ENCODE measurements at places on chromosomes 7 and 10. TPM values are rescaled to one million over a fixed set of nuclear protein-coding genes. Genes with fewer than 3 reads are reported as not detected.

GRCh38 chr7:7702826-7703225, 15.6 kb downstream of the RPA3 start:
- DNase-seq: no peak

DNA sequence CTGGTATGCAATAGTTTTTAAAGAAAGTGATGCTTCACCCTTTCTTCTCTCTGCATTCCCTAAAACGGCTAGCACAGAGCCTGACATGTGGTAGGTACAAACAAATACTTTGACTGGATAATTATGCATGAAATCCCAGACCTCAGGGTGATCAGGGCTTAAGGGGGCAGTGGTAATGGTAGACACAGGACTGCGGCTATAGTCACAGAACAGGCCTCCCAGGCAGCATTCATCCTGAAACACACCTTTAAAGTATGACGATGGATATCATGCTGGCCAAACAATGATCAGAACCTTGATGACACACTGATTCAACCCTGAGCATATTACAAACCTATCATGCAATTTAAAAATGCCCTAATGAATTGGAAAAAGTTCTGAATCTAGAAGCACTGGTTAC, 110.8 kb downstream of the PIP4K2A start:
- DNase-seq: no peak

DNA sequence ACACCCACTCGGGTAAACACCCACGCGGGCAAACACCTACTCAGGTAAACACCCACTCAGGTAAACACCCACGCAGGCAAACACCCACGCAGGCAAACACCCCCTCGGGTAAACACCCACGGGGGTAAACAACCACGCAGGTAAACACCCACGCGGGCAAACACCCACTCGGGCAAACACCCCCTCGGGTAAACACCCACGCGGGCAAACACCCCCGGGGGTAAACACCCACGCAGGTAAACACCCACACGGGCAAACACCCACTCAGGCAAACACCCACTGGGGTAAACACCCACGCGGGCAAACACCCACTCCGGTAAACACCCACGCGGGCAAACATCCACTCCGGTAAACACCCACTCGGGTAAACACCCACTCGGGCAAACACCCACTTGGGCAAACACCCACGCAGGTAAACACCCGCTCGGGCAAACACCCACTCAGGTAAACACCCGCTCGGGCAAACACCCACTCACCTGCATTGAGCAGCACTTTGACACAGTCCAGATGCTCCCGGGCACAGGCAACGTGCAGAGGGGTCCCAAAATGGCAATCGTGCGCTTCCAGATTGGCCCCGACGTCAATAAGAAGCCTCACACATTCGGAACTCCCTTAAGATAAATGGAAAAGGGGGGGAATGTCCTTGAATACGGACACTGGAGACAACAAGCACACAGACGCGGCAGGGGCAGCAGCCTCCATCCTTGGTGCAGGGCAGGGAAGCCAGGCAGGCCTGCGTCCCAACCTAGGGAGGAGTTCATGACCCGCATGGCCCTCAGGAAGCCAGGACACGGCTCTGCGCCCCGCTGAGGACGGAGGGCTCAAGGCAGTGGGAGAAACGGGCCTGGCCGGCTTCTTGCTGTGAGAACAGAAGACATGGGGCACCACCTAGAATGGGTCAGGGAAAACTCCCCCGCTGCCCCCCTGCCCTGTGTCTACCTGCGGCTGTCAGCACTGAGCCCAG, 17.6 kb downstream of the ASB13 start:
- no peak for DNase-seq

- no peak for DNase-seq
Observed at GRCh38 chr10:19713159-19713558, 103.1 kb upstream of the PLXDC2 start.

- DNase-seq: no peak
Observed at GRCh38 chr7:54880326-54880989, 121.4 kb upstream of the SEC61G start.

DNA sequence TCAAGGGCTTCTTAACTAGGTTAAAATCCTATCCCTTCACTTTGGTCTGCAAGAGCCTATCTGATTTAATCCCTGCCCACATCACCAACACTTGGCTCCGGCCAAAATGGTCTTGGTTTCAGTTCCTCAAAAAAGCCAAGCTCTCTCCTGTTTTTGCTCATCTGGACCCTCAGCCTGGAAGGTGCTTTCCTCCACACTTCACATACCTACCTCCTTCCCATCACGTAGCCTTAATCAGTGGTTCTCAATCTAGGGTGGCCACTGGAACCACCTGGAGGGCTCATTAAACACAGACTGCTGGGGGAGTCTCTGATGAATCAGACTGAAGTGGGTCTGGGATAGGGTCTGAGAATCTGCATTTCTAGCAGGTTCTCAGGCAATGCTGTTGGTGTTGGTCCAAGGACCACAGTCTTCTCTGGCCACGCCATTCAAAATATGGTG, 227.0 kb upstream of the AOAH start:
- no peak for DNase-seq

GRCh38 chr7:139034855-139035585, 822 bp downstream of the ZC3HAV1L start:
- no peak for DNase-seq

GRCh38 chr10:17808971-17809841, at the start of gene MRC1:
MRC1 (plus strand) TSS chr10:17809348; CDS start chr10:17809466, 118 bp downstream.
- no peak for DNase-seq

DNA sequence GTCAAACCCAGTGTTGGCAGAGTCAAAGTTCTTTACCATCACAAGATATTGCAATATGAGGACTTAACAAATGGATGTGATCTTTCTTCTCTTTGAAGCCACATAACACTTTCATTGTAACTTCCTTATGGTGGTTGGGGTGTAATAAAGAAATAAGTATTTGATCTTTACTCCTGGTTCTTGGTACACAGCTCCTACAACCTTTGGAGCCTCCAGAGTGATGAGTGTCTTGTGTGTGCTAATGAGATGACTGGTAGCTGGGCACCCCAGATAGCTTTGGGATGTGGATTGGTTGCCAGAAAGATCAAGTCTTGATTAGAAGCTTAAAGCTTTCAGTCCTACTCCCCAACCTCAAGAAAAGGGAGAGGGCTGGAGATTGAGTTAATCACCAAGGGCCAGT, 31.1 kb upstream of the YAE1 start:
- no peak for DNase-seq

DNA sequence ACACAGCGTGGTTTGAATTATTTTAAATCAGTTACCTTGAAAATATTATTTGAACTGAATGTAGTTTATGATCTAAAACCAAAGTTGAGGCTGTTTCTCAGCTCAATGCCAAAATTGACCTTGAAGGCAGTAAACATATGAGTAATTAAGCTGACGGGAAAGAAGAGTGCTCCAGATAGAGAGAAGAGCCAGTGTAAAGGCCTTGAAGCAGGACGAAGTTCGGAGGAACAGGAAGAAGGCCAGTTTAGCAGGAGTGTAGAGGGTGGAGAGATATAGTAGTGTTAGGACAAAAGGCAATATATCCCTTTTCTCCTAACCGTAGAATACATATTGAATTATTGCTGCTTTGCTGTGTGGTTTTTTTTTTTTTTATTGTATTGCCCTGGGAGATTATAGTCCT, 63.2 kb downstream of the CYP51A1 start:
- DNase-seq: no peak

- DNase-seq: no peak
Observed at GRCh38 chr7:151194188-151194587, 7.1 kb upstream of the ASB10 start.

DNA sequence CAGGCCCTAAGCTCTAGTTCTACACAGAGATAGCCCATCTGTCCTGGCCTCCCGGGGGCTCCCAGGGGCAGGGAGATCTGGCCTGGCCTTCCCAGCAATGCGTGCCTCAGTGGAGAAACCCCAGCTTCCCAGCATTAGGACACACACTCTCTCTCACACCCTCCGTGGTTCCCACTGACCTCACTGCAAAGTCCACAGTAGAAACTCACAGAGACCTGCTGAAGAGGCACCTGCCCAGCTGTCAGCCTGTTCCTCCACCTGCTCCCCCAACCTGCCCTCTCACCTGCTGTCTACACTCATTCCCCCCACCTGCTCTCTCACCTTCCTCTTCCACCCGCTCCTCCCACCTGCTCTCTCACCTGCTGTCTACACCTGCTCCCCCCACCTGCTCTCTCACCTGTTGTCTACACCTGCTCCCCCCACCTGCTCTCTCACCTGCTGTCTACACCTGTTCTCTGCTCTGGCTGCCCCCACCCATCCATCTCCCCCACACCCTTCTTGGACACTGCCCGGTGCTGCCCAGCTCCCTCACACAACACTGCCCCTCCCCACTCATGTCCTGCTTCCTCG, 21.1 kb upstream of the PFKP start:
- no peak for DNase-seq

DNA sequence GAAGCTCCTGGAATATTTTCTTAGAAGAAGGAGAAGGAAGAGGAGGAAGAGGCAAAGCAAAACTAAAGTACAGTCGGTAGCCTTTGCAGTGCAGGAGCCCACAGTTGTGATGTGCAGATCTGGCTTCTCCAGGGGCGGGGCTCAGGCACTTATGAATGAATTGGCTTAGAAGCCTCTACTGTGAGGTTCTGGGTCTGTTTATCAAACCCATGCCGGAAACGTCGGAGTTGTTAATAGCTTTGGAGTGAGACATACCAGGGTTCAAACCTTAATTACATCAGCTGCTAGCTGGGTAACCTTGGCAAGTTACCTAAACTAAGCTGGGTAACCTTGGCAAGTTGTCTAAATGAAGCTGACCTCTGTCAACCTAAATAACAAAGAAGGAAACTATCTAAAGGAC, 89.3 kb upstream of the PITRM1 start:
- DNase-seq: no peak

DNA sequence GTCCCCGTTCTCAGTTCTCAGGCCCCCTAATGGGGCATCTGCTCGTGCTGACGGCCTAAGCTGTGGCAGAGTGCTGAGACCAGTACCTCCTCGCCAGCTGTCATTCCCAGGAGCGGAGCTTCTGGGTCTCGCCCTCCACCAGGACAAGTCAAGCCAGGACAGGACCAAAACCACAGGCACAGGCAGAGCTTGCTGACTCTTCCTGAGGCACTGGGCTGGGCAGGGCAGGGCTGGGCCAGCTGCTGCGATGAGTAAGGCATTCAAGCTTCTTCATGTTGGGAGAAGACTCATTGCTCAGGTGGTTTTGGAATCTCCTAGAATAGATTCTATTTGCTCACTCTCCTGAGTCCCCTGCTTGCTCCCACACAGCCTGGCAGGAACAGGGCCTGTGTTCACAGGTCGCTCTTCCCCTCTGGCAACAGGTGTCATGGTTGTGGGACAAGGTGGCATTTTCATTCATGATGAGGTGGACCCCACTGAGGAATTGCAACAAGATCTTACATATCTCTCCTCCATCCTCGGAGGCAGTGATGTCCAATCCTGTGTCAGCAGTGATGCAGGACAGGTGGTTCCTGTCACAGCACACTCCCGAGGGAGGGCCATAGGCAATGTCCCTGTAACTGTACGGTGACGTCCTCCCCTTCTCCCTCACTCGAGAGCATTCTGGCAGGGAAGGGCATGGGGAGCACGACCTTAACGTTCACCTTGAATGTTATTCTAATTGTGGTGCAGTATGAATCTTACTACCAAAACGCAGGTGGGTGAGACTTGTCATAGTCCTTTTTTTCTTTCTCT, 17.0 kb upstream of the SH3PXD2A start:
- DNase-seq: no peak

- no peak for DNase-seq
Observed at GRCh38 chr7:63925626-63926460, 72.8 kb upstream of the ZNF722 start.

DNA sequence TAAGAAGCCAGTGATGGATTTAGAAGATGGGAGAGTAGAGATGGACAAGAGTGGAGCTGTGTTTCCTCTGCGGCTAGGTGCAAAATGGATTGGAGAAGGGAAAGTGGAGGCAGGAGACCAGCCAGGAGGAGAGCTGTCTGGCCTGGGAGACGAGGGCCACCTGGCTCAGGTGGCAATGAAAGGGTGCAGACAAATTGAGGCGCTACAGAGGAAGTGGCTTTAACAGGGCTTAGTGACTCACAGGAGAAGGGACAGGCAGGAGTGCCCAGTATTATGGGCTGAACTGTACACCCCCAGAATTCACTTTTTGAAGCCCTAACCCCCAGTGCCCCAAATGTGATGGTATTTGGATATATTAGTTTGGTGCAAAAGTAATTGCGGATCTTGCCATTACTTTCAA, 65.6 kb upstream of the DUSP5 start:
- no peak for DNase-seq

DNA sequence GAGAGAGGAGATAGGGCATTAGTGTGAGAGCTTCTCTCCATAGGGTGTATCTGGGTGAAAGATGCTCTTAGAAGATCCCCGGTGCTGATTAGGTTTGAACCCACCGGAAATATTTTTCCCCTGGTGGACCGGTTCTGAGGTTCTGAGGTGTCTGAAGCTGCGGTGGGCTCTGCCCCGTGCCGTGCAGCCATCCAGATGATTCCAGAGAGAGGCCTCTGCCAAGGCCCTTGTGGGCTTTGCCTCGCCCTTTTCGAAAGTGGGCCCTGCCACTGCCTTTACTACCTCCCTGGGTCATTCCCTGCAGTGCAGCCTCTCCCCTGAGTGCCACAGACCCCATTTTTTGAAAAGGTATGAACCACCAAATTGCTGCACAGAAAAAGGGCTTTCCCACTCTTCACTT, 2.8 kb downstream of the GIMAP8 start:
- DNase-seq: no peak

GRCh38 chr7:54967377-54967776, 51.4 kb upstream of the EGFR start:
- DNase-seq: no peak

DNA sequence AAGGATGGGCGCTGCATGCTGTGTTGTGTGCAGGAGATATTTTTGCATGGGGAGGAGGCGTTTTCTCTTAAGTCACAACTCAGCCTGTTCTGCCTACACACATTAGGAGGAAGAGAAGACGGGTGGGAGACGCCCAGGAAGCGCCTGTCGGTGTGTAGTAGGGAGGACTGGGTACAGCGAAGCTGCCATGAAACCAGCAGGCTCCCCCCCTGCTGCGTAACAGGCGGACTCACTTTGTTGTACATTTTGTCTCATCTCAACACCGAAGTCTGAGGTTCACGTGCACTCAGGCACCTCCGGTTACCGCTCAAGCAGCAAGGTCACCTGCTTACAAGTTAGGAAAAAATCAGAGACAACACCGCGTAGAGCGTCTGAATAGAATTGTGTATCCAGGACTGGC, 56.3 kb downstream of the CRTAC1 start:
- DNase-seq: no peak

LEP gene
- not detected for total RNA-seq

RGR gene
- total RNA-seq: not detected

ELAPOR2 gene
- 25.7 TPM for total RNA-seq

SPDYE1 gene
- not detected for total RNA-seq

CTAGE8 gene
- total RNA-seq: not detected

CALHM3 gene
- total RNA-seq: not detected

GLRX3 gene
- total RNA-seq: 58.7 TPM

CLCN1 gene
- total RNA-seq: not detected

VIM gene
- 2,178 TPM for total RNA-seq

DNAJC12 gene
- total RNA-seq: 12.0 TPM
